Activated T-helper 2 cell treated with anti-CD3 and anti-CD28 coated beads, Interferon-gamma antibody, Interleukin-2, Interleukin-4, amounts not matched to agents 10 μg/mL and 5 μg/mL and 100 μg/mL, durations not matched to agents 14 hours and 24 hours and 36 hours (primary cell): ENCODE measurements at places on chromosomes 13 and 19.

DNA sequence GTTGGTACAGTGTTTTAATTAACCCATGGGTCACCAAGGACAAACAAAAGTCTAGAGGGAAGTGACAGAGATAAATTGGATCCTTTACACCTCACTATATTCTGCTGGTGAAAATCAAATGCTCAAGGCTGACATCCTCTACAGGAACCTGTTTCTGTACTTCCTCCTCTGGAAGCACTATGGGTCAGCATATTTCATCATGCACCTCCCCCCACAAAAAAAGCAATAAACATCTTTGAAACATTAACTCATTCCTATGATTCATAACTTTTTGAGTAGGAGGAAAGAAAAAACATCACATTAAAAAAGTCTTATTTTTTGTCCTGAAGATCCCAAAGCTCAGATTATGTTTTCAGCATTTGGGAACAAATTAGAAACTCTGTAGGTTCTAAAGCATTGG, 588.3 kb upstream of the SGCG start:
- H3K36me3 ChIP-seq = no peaks in the 10 kb centered on the region
- DNase-seq = no peak
- H3K4me1 ChIP-seq = no peaks in the 10 kb centered on the region

- H3K4me3 ChIP-seq = peak overlapping the region; percentile 15
- DNase-seq = peak; percentile 60
- H3K27me3 ChIP-seq = no peaks in the 10 kb centered on the region
- peaks cover 12% of the 10 kb centered on the region for H3K4me1 ChIP-seq
- peak overlapping the region; percentile 64 for H3K27ac ChIP-seq
- H3K36me3 ChIP-seq = no peaks in the 10 kb centered on the region
Measured at GRCh38 chr19:18373892-18374629, 11.9 kb upstream of the GDF15 start.

GRCh38 chr13:23399347-23399746, 34.2 kb downstream of the SACS start:
- no peak for DNase-seq
- H3K27me3 ChIP-seq = peaks cover 21% of the 10 kb centered on the region
- no peaks in the 10 kb centered on the region for H3K4me1 ChIP-seq

- peak overlapping the region; percentile 100 for H3K27ac ChIP-seq
- no peaks in the 10 kb centered on the region for H3K27me3 ChIP-seq
- peaks cover 57% of the 10 kb centered on the region for H3K36me3 ChIP-seq
Measured at GRCh38 chr19:47096100-47096704, 17.4 kb downstream of the ZC3H4 start.

GRCh38 chr13:30318026-30318425, 10.7 kb upstream of the KATNAL1 start:
- H3K36me3 ChIP-seq = peaks cover 12% of the 10 kb centered on the region
- peaks cover 2% of the 10 kb centered on the region for H3K4me1 ChIP-seq
- no peak overlapping the region for H3K27ac ChIP-seq
- H3K27me3 ChIP-seq = no peaks in the 10 kb centered on the region
- no peak overlapping the region for H3K4me3 ChIP-seq

- H3K36me3 ChIP-seq = no peaks in the 10 kb centered on the region
- no peak for DNase-seq
- peaks cover 16% of the 10 kb centered on the region for H3K27me3 ChIP-seq
Measured at GRCh38 chr19:39277598-39277997, 9.4 kb downstream of the IFNL2 start.

DNA sequence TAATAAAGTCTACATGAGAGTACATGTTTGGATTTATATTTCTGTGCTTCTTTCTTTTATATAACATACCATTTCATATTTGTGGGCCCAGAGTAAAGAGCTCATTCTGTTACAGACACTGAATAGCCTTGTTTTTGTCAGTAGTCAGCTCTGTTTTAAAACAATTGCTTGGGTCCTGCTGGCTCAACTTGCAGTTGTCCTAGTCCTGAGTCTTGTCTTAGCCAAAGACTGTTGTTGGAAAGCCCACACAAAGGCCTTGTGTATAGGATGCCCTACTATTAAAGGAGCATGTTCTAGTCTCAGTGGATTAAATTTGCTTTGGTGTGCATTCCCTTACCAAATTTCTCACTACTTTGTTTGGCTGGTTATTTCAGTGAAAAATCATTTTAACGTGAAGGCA, 3.8 kb upstream of the KCNRG start:
- peaks cover 79% of the 10 kb centered on the region for H3K36me3 ChIP-seq
- no peak overlapping the region for H3K27ac ChIP-seq
- no peak for DNase-seq
- no peak overlapping the region for H3K4me3 ChIP-seq

DNA sequence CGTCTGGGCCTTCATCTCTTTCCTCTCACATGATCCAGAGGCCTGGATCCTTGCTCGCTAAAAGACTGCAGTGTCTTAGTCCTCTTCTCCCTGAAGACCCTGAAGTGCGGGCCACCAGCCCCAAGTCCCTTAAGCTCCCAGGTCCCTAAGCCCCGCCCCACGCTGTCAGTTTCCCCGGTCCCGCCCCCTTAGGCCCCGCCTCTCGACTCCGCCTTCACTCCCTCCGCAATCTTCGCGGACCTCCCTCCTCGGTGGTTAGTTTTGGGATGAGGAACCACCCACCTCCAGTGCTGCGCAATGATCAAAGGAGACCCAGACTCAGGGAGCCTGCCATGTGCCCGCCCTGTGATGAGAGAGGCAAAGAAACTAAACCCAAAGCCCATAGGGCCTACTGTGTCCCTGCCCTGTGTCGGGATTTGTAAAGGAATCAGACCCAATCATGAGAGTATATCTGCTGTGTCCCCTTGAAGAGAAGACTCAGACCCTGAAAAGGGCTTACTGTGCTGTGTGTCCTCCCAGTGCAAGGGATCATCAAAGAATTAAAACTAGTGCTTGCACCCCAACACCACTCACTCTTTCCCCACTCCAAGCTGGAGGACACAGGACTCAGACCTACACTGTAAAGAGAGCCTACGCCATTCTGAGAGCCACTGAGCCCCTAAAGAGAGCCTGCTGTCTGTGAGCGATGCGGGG, 3.0 kb upstream of the COX6B1 start:
- H3K4me1 ChIP-seq = peaks cover 21% of the 10 kb centered on the region
- peak; percentile 70 for DNase-seq
- peak overlapping the region; percentile 79 for H3K4me3 ChIP-seq
- peaks cover 12% of the 10 kb centered on the region for H3K36me3 ChIP-seq
- no peaks in the 10 kb centered on the region for H3K27me3 ChIP-seq
- H3K27ac ChIP-seq = peak overlapping the region; percentile 76

- no peak for DNase-seq
- no peaks in the 10 kb centered on the region for H3K36me3 ChIP-seq
Measured at GRCh38 chr13:87331178-87331577, 340.0 kb upstream of the SLITRK5 start.

GRCh38 chr19:5023128-5023571, 54.2 kb downstream of the KDM4B start:
- no peak for DNase-seq
- H3K27ac ChIP-seq = no peak overlapping the region
- peaks cover 2% of the 10 kb centered on the region for H3K4me1 ChIP-seq
- H3K36me3 ChIP-seq = peaks cover 3% of the 10 kb centered on the region

DNA sequence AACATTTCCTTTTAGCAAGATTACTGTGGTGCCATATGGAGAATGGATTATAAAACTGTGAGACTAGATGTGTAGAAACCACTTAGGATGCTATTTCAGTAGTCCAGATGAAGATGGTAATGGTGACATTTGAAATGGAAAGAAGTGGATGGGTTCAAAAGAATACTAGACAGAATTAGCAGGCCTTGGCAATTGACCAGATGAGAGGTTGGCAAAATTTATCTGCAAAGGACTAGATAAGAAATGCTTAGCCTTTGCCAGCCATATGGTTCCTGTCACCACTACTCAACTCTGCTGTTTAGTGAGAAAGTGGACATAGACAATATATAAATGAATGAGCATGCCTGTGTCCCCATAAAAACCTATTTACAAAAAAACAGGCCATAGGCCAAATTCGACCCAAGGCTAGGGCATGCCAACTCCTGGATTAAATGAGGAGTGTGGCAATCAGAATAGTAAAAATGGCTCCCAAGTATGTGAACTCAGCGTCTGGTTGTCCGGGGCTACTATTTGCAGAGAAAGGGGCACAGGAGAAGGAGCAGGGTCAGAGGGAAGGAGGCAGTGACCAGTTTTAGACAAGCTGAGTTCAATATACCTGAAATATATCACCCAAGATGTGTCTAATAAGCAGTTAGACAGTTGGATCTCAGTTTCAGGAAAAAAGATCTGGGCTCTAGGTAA, 98.4 kb downstream of the ENOX1 start:
- H3K4me3 ChIP-seq = no peak overlapping the region
- H3K4me1 ChIP-seq = no peaks in the 10 kb centered on the region
- peaks cover 6% of the 10 kb centered on the region for H3K27me3 ChIP-seq
- H3K36me3 ChIP-seq = no peaks in the 10 kb centered on the region
- DNase-seq = no peak

GRCh38 chr13:23427342-23427843, 6.1 kb downstream of the SACS start:
- H3K27me3 ChIP-seq = peaks cover 18% of the 10 kb centered on the region
- H3K36me3 ChIP-seq = no peaks in the 10 kb centered on the region

DNA sequence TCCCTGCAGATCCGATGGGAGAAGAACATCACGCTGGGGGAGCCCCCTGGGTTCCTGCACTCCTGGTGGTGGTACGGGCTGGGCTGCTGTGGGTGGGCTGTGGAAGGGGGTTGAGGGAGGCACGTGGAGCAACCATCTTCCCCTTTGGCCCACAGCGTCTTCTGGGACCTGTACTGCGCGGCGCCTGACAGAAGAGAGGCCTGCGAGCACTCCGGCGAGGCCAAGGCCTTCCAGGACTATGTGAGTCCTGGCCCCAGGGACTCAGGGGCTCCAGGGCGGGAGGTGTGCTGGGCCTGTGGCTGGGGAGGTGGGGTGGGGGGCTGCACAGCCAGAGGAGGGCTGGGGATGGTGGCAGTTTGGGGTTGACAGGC, 8.5 kb downstream of the SSBP4 start:
- H3K4me1 ChIP-seq = peaks cover 23% of the 10 kb centered on the region
- no peaks in the 10 kb centered on the region for H3K27me3 ChIP-seq
- H3K4me3 ChIP-seq = no peak overlapping the region
- H3K36me3 ChIP-seq = peaks cover 14% of the 10 kb centered on the region

GRCh38 chr13:23985060-23985459, 87.8 kb upstream of the C1QTNF9B start:
- peaks cover 43% of the 10 kb centered on the region for H3K27me3 ChIP-seq
- no peak for DNase-seq
- H3K4me1 ChIP-seq = peaks cover under 1% of the 10 kb centered on the region
- no peak overlapping the region for H3K27ac ChIP-seq
- no peaks in the 10 kb centered on the region for H3K36me3 ChIP-seq

- no peak overlapping the region for H3K4me3 ChIP-seq
- no peak overlapping the region for H3K27ac ChIP-seq
- H3K4me1 ChIP-seq = no peaks in the 10 kb centered on the region
- H3K36me3 ChIP-seq = no peaks in the 10 kb centered on the region
Measured at GRCh38 chr13:47437406-47437805, 540.6 kb upstream of the HTR2A start.

GRCh38 chr13:84630476-84630875, 748.2 kb upstream of the SLITRK1 start:
- no peak for DNase-seq
- no peak overlapping the region for H3K27ac ChIP-seq
- no peaks in the 10 kb centered on the region for H3K27me3 ChIP-seq
- no peaks in the 10 kb centered on the region for H3K36me3 ChIP-seq
- H3K4me1 ChIP-seq = no peaks in the 10 kb centered on the region
- no peak overlapping the region for H3K4me3 ChIP-seq

DNA sequence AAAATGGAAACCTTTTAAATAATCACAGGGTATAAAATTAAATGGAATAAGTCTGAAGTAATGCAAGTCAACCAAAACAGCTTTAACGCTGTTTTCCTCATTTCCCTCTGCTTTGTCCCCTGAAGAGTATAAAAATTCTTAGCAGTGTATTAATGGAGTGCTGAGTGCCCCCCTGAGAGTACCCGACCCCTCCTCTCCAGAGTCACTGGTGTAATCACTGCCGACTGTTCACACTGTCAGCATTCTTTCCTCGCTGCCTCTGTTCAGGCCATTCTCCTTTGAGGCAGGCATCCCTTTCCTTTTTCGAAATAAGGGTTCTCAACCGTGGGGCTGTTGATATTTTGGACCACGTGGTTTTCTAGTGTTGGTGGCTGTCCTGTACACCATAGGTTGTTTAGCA, 146.9 kb upstream of the SLC10A2 start:
- H3K36me3 ChIP-seq = no peaks in the 10 kb centered on the region
- no peak overlapping the region for H3K4me3 ChIP-seq
- no peak overlapping the region for H3K27ac ChIP-seq
- no peak for DNase-seq
- no peaks in the 10 kb centered on the region for H3K27me3 ChIP-seq

- no peak for DNase-seq
- H3K4me1 ChIP-seq = no peaks in the 10 kb centered on the region
- no peak overlapping the region for H3K4me3 ChIP-seq
- H3K27me3 ChIP-seq = peaks cover 14% of the 10 kb centered on the region
- no peaks in the 10 kb centered on the region for H3K36me3 ChIP-seq
- no peak overlapping the region for H3K27ac ChIP-seq
Measured at GRCh38 chr13:112934078-112934477, 34.9 kb upstream of the MCF2L start.

- peaks cover 53% of the 10 kb centered on the region for H3K27me3 ChIP-seq
- peaks cover 17% of the 10 kb centered on the region for H3K4me1 ChIP-seq
- no peak overlapping the region for H3K27ac ChIP-seq
- H3K36me3 ChIP-seq = peaks cover 9% of the 10 kb centered on the region
Measured at GRCh38 chr13:28495538-28496187, 735 bp upstream of the FLT1 start.

DNA sequence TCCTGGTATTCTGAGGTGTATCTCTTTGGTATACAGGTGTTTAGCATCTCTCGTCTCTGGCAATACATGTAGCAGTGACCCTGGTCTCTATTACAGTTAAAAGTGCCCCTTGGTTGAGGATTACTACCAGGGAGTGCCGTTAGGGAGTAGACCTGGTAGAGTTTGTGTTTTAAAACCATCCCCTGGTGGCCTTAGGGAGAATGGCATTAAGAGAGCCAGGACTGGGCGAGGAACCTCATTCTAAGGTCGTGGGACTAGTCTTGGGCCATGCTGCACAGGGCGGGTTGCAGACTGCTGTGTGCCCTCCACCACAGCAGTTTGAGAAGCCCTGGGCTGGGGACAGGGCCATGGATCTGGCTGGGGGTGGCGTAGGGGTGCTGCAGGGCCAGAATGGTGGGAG, 35.0 kb downstream of the B3GLCT start:
- no peaks in the 10 kb centered on the region for H3K4me1 ChIP-seq
- no peak overlapping the region for H3K27ac ChIP-seq
- no peak overlapping the region for H3K4me3 ChIP-seq
- DNase-seq = no peak
- no peaks in the 10 kb centered on the region for H3K27me3 ChIP-seq

DNA sequence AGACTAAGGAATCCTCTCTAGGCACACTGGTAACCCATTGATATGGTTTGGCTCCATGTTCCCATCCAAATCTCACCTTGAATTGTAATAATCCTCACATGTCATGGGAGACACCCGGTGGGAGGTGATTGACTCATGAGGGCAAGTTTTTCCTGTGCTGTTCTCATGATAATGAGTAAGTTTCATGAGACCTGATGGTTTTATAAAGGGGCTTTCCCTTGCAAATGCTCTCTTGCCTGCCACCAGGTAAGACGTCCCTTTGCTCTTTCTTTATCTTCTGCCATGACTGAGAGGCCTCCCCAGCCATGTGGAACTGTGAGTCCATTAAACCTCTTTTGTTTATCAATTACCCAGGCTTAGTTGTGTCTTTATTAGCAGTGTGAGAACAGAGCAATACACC, 81.4 kb upstream of the GPC6 start:
- H3K4me1 ChIP-seq = no peaks in the 10 kb centered on the region
- H3K27me3 ChIP-seq = no peaks in the 10 kb centered on the region
- H3K27ac ChIP-seq = no peak overlapping the region
- H3K4me3 ChIP-seq = no peak overlapping the region
- no peak for DNase-seq

GRCh38 chr13:33053397-33054066, 37.3 kb downstream of the KL start:
- DNase-seq = no peak
- H3K4me1 ChIP-seq = no peaks in the 10 kb centered on the region
- no peaks in the 10 kb centered on the region for H3K36me3 ChIP-seq
- H3K4me3 ChIP-seq = no peak overlapping the region
